ENCODE measurements at places on chromosomes 3 and 15.

DNA sequence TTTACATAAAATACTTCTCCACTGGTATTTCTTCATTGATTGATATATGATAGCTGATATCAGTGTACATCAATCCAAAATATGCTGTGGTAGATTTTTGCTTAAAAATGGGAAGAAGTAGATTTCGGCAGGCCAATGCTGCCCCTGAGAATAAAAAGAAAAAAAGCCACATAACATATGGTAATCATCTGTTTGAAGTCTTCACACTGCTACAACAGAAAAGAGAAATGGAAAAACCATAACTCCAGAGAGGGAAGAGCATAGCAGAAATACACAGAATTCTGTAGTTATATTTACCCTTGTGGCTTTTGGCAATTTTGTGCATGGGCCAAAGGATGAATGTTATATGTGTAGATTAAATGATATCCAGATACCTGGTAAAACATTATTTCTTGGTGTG, 143.1 kb upstream of the KCNMB2 start:
- no peaks in the 10 kb centered on the region for H3K36me3 ChIP-seq
- no peaks in the 10 kb centered on the region for H3K27me3 ChIP-seq
- H3K27ac ChIP-seq, result no peak overlapping the region
- H3K4me1 ChIP-seq, result no peaks in the 10 kb centered on the region

DNA sequence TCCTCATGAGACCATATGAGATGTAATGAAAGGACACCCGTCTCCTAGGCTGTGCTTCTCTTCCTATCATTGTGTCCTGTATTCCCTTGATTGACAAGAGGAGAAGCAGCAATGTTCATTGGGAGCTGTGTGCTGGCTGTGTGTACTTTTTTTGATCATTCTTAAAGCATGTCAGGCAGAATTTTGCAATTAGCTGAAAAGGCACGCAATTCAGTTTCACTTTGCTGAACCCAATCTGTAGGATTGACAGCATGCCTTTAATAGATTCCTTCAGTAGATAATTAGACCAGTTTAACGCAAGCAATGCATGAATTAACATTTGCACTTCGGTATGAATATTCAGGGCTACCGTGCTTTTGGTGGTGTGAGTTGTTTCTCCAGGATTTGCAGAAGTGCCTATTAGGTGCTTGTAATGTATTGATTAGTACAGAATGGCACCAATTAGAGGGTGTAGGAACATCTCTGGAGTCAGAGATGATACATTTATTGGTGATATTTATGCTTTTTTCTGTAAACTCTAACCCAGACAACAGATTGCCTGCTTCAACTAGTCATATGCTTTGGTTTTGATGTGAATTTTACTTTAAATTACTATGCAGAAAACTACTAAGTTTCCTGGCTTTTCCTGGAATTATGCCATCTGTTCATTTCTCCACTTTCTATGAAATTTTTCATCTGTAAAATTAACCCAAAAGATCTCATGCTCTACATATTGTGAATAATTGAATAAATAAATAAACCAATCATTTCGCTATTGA, 114.3 kb downstream of the NSUN3 start:
- no peak overlapping the region for H3K27ac ChIP-seq
- DNase-seq, result no peak
- H3K4me3 ChIP-seq, result peak overlapping the region; percentile 13
- peaks cover 24% of the 10 kb centered on the region for H3K4me1 ChIP-seq
- no peaks in the 10 kb centered on the region for H3K36me3 ChIP-seq

DNA sequence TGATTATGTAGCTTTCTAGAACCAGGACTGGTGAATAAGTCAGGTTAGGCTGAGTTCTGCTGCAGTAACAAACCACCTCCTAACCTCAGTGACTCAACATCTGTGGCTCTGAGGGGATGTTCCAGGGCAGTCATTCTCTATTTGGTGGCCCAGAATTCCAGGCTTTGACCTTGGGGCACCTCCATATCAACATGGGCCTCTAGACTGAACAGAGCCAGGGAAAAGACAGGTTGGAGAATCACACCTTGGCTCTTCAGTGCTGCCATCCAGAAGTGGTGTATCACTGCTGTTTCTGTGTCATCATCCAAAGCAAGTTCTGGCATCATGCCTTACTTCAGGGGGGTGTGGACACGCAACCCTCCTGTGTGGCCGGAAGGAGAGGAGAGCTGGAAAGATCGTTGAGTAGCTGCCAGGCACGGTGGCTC, 15.3 kb downstream of the ZBTB47 start:
- H3K27me3 ChIP-seq, result no peaks in the 10 kb centered on the region
- no peaks in the 10 kb centered on the region for H3K4me1 ChIP-seq
- no peaks in the 10 kb centered on the region for H3K36me3 ChIP-seq
- no peak for DNase-seq
- H3K4me3 ChIP-seq, result no peak overlapping the region

DNA sequence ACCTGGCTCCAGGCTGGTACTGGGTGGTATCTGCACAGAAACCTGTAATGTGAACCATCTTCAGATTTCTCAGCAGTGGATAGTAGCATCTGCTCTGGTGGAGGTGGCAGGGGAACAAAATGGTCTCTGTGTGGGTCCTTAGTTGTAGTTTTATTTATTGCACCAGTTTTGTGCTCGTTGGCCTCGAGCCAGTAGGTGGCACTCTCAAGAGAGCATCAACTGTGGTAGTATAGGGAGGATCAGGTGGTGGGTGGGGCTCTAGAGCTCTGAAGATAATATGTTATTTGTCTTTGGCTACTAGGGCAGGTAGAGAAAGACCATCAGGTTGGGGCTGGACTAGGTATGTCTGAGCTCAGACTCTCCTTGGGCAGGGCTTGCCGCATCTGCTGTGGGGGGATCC, 254.0 kb upstream of the GPR149 start:
- H3K27ac ChIP-seq, result no peak overlapping the region
- H3K4me1 ChIP-seq, result no peaks in the 10 kb centered on the region
- DNase-seq, result peak; percentile 6
- H3K4me3 ChIP-seq, result no peak overlapping the region
- H3K36me3 ChIP-seq, result no peaks in the 10 kb centered on the region

GRCh38 chr3:100189444-100189964, 71.3 kb upstream of the TBC1D23 start:
- H3K27me3 ChIP-seq, result no peaks in the 10 kb centered on the region
- no peak for DNase-seq
- peaks cover 12% of the 10 kb centered on the region for H3K4me1 ChIP-seq
- no peak overlapping the region for H3K4me3 ChIP-seq
- H3K27ac ChIP-seq, result no peak overlapping the region

- no peaks in the 10 kb centered on the region for H3K27me3 ChIP-seq
- H3K4me1 ChIP-seq, result peaks cover 19% of the 10 kb centered on the region
- H3K27ac ChIP-seq, result no peak overlapping the region
- no peaks in the 10 kb centered on the region for H3K36me3 ChIP-seq
- no peak overlapping the region for H3K4me3 ChIP-seq
These were observed 2.2 kb upstream of the MB21D2 start for GRCh38 chr3:192919901-192920300.
